ENCODE measurements at places on chromosomes 2 and 18. TPM values are rescaled to one million over a fixed set of nuclear protein-coding genes. Genes with fewer than 3 reads are reported as not detected.
A peak's percentile ranks its signal among the peaks of the same experiment; 100 is the strongest.

DNA sequence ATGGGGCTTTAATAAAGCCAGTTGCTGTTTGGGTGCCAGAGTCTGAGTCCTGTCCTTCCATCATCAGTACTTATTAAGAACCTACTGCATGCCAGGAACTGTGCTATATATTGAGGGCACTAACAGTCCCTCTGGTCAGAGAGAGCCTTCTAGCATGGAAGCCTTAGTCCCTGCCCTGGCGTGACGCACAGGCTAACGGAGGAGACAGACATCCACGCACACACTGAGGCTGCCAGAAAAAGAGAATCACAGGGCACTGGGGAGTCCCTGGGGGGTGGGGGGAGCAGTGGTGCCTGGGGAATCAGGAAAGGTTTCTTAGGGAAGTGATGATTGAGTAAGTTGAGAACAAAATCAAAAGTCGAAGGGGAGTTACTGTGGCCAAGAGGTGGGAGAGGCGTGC lies 31.5 kb downstream of the CTIF start:
- DNase-seq = no peak

- no peak for DNase-seq
These were observed 322.1 kb upstream of the MEX3C start for GRCh38 chr18:51519571-51519970.

DNA sequence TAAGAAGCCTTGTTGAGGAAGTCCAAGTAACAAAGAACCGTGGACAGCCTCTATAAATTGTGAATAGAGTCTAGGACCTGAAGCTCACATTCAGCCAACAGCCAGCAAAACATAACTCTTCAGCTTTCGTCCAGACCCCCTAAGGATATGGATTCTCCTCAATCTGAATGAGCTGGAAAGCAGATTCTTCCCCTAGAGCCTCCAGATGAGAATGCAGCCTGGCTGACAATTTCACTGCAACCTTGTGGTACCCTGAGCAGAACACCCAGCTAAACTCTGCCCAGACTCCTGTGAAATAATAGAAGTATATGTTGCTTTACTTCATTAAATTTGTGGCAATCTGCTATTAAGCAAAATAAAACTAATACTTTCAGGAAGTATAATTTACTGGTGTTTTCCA lies 483.5 kb upstream of the SLC8A1 start:
- no peak for DNase-seq

GRCh38 chr2:20209373-20210109 lies 15.4 kb downstream of the SDC1 start:
- DNase-seq = no peak

DNA sequence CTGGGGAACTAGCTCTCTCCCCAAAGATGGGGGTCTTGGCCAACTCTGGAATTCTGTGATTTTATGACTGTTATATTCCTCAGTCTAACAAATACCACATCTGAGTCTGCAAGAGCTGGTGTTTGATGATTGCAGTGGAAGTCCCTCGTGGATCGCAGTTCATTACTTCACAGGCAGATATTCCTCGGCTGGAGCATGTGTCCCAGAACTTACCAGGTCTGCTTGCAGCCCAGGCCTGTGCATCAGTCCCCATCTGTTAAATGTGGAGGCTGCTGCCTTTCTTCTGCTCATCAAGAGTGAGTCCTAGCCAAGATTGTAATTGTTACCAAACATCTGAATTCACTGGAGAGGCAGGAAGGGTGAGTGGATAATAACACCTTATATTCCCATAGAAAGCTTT lies 55.5 kb downstream of the PRKCE start:
- DNase-seq = no peak

GRCh38 chr2:20573620-20574422 lies 77.1 kb downstream of the HS1BP3 start:
- peak; percentile 82 for DNase-seq

DNA sequence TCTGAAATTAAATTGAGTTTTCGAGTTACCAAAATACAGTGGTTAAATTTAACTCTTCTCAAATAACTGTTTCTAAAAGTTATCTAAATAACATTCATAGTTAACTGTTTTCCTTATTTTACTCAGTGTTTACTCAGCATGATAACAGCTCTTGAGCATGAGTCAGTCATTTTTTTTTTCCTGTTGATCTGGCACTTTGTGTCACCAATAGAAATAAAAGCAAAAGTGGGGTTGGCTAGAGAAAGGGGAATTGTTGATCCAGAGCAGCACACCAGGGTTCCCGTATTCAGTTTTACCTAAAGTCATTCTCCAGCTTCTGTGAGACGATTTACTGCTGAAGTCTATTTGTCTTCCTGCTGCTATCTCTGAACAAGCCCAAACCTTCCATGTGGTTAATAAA lies 851.6 kb downstream of the DCC start:
- DNase-seq = no peak

- DNase-seq = no peak
These were observed 13.7 kb downstream of the DOCK10 start for GRCh38 chr2:225028572-225028971.

- DNase-seq = no peak
These were observed 10.7 kb downstream of the TEX51 start for GRCh38 chr2:126909366-126909765.

The DNER gene
- 0.36 TPM for total RNA-seq

The PAX8 gene
- total RNA-seq = 2.9 TPM

The CYRIA gene
- total RNA-seq = 1.8 TPM

The LCT gene
- total RNA-seq = under 0.01 TPM

The GIGYF2 gene
- 57.2 TPM for total RNA-seq

The ANKRD30BL gene
- total RNA-seq = 0.29 TPM

The NTSR2 gene
- total RNA-seq = not detected
